ENCODE measurements at places on chromosomes 12 and 14.
A peak's percentile ranks its signal among the peaks of the same experiment; 100 is the strongest.

- DNase-seq, result peak; percentile 96
These were observed 107.9 kb downstream of the PTPRQ start for GRCh38 chr12:80551897-80552296.

- no peak for DNase-seq
These were observed 30.8 kb downstream of the BBOF1 start for GRCh38 chr14:74049876-74050495.

DNA sequence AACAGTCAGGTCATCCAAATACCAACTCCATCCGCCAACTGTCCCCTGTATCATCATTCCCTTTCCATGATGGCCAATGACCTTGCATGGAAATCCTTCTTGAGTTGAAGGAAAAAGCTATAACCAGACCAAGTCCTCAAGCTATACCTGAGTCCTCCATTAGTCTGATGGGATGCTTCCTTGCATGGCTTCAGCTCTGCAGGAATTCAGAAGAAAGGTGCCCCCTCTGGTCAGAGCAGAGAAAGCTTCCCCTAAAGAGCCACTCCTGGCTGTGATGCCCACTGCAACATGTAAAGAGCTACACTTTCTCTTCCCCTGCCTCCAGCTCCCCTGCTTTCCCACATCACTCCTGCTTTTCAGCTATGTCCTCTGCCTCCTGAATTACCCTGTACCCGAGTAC lies 43.1 kb upstream of the FKBP4 start:
- DNase-seq, result no peak

DNA sequence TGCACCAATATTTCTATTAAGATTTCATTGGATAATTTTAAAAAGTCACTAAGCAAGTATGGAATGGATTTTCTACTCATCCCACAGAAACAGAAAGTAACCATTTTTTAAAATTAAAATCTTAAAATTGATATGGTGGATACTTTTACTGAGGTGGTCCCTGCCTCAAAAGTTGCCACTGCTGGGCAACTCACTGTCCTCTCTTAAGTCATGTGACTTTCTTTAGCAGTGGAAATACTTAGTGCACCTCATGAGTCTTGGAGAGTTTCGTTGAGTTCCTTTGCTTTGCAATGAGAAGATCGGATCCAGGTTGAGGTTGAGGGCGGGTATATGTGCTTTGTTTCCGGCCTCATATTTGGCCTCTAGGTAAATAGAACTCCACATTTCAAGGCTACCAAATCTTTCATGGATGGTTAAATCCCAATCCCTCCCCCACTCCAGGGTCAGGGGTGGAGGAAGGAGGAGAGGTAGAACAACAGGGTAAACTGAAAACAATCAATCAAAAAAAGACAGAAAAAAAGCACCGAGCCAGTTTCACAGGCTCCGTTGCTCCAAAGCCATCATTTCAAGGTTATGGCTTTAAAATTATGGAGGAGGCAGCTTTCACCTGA lies 39.5 kb upstream of the DUSP6 start:
- no peak for DNase-seq

- peak; percentile 73 for DNase-seq
These were observed 14.4 kb upstream of the MLXIP start for GRCh38 chr12:122064025-122064777.

DNA sequence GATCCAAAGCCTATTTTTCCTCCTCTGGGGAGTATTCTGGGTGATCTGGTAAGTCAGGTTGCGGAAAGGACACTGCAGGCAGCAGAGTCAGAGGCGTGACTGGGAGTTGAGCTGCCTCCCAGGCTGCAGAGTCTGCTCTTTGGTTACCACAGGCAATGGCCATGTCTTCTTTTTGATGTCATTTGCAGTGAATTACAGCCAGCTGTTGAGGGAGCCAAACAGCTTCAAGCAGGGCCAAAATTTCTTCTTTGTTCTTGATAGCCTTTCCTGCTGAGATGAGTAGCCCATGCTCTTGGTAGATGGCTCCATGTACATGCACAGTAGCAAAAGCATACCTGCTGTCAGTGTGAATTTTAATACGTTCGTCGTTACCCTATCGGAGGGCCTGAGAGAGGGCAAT lies 116.6 kb upstream of the PZP start:
- no peak for DNase-seq

DNA sequence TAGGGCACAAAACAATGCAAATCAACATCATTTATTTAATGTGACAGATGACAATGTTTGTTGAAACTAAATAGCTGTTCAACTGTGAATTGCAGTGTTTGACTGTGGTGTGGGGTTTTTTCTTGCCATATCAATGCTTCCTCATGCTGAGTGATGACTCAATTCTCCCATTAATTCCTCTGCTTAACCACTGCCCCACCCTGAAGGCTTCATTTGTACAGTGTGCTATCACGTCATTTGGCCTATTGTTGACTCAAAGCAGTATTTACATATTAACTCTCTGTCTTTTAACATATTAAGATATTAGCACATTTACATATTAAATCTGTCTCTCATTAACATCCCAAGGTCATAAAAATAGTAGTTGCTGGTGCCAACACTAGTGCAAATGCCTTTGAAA lies 164.8 kb upstream of the NRXN3 start:
- DNase-seq, result peak; percentile 92

DNA sequence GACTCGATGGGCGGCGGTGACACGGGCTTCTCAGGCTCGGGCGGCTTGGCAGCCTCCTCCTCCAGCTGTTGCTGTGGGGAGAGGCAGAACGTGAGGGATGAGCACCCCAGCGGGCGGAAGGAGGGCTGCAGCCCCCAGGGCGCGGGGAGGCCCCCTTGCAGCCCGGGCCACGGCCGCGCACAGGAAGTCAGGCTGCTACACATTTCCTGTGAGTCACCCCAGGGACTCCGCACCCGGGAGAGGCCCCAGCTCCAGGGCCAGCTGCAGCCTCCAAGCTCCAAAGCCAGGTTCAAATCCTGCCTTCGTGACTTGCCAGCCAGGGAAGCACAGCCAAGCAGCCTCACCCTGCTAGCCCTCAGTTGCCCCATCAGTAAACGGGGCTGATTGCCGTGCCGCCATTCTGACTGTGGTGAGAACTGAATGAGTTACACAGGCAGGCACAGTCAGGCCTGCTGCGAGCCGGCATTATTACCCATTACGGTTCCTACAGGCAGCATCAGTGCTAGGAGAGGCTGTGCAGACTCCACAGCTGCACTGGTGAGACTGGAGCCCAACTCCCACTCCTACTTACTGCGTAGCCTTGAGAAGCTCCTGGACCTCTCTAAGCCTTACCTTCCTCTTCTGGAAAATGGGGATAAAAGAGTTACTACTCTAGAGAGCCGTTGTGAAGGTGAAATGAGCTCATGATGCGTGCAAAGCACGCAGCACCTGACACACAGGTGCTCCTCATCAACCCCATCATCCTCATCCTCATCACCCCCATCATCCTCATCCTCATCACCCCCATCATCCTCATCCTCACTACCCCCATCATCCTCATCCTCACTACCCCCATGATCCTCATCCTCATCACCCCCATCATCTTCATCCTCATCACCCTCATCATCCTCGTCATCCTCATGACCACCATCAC lies 100.9 kb downstream of the NCOR2 start:
- no peak for DNase-seq

DNA sequence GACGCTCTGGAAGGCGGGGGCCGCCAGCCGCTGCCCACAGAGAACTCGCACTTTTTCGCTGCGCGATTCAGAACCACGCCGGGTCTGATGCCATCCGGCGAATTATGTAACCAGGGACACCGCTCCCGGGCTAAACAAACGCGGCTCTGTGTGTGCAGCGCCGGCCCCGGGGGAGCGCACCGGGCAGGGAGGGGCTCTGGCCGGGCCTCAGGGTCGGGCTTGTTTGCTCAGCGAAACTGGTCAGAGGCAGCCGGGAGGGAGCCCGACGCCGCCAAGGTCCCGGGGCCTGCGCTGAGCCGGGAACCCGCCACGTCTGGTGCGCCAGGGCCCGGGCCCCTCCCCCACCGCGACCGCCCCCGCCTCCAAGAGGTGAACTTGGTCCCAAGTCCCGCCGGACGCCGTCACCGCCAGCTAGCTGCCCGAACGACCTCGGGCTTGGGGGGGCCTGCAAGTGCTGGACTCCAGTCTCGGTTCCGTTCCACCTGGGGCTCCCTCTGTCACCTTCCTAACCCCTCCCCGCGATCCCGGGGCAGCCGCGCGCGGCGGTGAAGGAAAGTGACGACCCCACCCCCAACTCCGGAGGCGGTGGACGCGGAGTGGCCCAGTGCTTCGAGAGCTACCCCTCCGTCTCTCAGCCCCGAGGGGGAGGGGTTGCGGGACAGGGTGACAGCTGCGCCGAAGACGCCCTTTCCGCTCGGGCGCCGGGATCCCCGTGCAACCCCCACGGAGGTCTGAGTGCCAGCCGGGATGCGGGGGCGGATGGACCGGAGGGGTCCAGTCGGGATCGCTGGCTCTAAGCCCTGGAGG lies 848 bp downstream of the CTDSP2 start:
- DNase-seq, result peak; percentile 40

DNA sequence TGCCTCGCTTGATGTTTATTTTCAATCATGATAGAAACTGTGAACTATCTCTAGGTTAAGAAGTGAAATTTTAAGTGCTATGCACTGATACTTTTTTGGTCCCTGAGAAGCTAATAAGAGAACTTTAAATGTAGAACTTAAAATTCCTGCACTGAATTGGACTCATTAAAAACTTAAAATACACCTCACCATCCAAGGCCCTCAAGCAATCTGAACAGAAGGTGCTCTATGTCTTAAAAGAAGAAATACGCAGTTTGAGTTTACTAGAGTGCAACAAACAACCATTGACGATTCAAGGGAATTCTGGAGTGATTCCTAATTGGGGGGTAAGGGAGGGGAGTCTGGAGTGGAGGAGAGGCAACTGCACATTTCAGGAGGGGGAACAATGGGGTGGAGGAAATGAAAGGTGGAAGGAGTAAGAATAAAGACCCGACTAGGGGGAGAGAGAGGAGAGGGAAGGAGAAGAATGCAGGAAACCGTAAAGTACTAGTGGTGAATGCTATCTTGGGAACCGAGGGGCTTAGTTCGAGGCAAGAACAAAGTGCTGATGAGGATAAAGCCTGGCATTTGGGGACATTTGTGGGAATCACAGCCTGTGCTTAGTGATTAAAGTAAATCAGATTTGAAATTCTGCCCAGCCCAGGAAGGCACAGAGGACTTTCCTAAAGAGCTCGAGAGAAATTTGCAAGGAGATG lies 389.7 kb downstream of the AACS start:
- DNase-seq, result no peak

DNA sequence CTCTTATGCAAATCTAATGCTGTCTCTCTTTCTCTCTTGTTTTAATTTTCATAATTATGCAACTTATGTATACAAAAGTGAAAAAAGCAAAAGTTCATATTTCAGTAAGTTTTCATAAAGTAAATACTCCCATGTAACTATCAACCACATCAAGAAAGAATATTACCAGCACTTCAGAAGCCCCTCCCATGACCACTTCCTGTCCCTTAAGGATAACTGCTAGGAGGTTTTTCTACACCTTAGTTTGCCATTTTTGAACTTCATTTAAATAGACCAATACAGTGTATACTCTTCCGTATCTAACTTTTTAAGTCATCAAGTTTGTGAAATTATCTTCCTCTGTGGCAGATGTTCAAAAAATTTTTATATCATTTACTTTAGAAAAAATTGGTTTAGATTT lies 547 bp upstream of the OR4K15 start:
- DNase-seq, result no peak

DNA sequence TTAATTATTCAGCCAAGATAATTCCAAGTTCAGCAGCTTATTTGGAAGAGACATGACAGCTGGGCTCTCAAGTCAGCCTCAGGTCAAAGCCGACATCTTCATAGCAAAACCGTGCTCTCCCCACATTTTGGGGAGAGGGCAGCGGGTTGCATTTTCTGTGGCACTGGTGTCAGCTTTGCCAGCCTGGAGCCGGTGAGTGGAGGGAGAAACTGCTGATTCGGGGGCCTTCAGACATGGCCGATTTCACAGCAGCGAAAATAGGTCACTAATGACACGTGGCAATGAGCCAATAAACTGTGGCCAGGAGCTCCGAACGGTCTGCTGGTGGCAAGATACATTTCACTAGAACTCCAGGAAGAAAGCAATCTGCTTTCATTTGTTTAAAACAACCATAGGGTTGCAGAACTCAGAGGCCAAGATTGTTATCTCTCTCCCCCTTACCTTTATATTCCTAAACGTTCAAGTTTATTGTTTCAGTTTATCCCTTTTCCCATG lies 173.2 kb downstream of the CAND1 start:
- no peak for DNase-seq

DNA sequence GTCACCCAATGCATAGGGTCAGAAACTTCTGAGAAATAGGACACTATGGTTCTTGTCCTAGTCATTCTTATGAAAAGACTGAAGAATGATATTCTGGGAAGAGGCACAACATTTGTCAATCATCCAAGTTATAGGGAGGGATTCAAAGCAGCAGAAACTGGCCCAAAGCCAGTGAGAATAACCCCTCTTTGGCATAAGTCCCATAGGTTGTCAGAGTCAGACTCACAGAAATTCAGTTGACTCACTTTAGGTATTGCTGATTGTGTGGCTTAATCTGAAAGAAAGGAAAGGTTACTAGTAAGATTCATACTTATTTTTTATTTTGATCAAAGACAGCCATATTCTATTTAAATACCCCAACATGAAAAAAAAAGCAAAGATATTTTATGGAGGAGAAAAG lies 151.0 kb downstream of the SRGAP1 start:
- DNase-seq, result no peak

DNA sequence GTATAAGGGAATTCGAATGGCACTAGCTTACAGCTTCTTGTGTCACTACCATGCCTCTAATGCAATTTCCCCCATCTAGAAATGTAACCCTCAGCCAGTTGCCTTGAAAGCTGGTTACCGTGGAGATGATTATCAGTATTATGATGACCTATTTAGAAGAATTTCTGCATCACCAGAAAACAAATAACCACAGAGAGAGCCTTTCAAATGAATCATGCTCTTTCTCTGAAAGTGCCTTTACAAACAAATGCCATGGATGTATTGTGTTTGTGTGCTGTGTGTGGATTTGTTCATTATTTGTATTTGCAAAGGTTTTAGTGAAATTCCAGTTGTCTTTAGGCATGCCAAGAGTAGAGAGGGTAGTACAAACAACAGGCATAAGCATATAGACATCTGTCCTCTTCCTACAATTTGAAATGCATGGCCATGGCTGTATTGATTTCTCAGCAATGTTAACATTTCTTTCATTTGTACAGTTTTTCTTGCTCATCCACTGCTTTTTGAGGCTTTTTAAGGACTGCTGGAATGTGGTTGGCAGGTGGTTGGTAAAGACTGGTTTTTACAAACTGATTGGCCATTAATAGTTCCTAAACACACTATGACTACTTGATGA lies 266.5 kb downstream of the PAWR start:
- peak; percentile 92 for DNase-seq

Measured in stromal cell of bone marrow (primary cell).